NCI-H1105 (cell line): ENCODE measurements at places on chromosomes 3 and 15.
A peak's percentile ranks its signal among the peaks of the same experiment; 100 is the strongest.

- no peak for DNase-seq
Observed at GRCh38 chr3:79161941-79162340, 605.9 kb downstream of the ROBO1 start.

- no peak for DNase-seq
Observed at GRCh38 chr3:195754141-195754540, 33.4 kb downstream of the MUC20 start.

GRCh38 chr15:80485370-80486164 lies 81.4 kb downstream of the ARNT2 start:
- no peak for DNase-seq

- DNase-seq, result no peak
Observed at GRCh38 chr3:47419083-47420043, 38.5 kb downstream of the PTPN23 start.

GRCh38 chr15:31280831-31281216 lies 45.8 kb upstream of the KLF13 start:
- DNase-seq, result no peak

GRCh38 chr3:154338570-154338969 lies 14.3 kb upstream of the DHX36 start:
- no peak for DNase-seq

GRCh38 chr3:119145128-119145499 lies 851 bp upstream of the TEX55 start:
- DNase-seq, result no peak

GRCh38 chr15:63672775-63673174 lies 75.6 kb downstream of the FBXL22 start:
- no peak for DNase-seq

- no peak for DNase-seq
Observed at GRCh38 chr3:37985637-37986320, 4.8 kb upstream of the VILL start.

DNA sequence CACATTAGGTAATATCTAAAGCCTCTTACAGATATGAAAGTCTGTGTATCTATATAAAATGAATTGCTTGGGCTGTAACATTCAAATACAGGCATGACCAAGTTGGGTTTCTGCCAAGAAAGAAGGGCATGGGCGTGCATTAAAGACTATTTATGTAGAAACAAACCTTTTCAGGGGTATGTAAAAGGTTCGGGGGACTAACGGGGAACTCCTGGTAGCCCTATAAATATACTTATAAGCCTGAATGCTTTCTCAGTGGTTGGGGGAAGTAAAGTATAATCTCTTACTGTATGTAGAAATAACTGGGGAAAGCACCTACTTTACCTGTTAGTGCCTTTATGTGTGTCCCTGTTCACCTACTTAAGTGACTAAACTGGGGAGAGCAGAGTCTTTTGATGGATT lies 154.5 kb upstream of the TBL1XR1 start:
- DNase-seq, result no peak

- peak; percentile 36 for DNase-seq
Observed at GRCh38 chr3:112984485-112984884, 6.3 kb upstream of the GTPBP8 start.

- no peak for DNase-seq
Observed at GRCh38 chr15:40815042-40815698, 7.9 kb upstream of the DNAJC17 start.

DNA sequence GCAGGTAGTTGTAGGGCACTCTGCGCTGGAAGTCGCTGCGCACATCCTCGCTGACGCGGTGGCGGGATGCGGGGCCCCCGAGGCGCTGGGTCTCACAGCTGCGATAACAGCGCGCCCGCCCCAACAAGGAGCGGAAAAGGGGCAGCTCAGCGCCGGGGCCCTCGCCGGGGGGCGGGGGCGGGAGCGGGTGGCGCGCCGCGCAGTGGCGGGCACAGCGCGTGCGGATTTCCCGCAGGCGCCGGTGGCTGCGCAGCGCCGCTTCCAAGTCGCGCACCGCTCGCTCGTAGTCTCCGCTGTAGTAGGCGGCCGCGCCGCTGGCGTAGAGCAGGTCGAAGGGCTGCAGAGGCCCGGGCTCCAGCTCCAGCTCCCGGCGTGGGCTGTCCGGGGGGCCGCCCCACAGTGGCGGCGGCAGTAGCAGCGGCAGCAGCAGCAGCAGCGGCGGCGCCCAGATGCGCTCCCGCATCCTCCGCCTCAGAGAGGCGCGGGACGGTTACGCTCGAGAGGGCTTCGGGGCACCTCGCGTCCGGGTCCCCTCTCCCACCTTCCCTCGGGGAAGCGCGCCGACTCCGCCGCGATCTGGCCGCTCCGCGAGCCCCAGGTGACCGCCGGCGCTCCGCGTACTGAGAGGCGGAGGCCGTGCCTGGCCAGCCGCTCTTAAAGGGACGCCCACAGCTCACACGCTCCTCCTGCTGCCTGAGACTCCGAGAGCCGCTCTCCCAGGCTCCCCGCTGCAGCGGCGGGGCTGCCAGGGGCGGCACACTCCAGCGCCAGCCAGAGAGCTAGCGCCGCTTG lies at the start of gene P3H2:
Gene P3H2 (minus strand): TSS at position 629 of the 792 bp plus-strand sequence. CDS start 166 bp downstream, at position 463.
- DNase-seq, result peak; percentile 89

- peak; percentile 70 for DNase-seq
Observed at GRCh38 chr3:168094877-168095610, 680 bp downstream of the GOLIM4 start.

DNA sequence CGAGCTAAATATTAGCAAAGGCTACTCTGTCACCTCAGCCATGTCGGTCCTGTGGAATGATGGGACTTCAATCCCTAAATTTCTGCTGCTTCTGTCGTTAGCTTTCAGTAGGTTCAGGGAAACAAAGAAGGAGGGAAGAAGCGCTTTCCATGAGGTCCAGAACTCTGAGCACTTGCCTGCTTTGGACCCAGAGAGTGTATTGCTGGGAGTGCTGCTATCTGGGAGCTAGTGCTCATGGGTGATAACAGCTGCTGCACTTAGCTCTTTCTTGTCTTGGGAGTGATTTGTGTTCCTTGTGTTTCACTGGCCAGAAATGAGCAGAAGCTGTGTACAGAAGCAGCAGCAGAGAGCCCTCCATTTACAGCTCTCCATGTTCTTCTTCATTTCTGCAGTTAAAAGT lies 369.8 kb downstream of the DIPK2A start:
- no peak for DNase-seq

GRCh38 chr3:185680231-185680630 lies 94.1 kb downstream of the SENP2 start:
- DNase-seq, result no peak

- no peak for DNase-seq
Observed at GRCh38 chr15:55868707-55869106, 124.7 kb downstream of the NEDD4 start.

GRCh38 chr3:153903430-153903829 lies 217.8 kb upstream of the ARHGEF26 start:
- no peak for DNase-seq

GRCh38 chr3:160018959-160019358 lies 30.3 kb downstream of the IL12A start:
- peak; percentile 56 for DNase-seq

DNA sequence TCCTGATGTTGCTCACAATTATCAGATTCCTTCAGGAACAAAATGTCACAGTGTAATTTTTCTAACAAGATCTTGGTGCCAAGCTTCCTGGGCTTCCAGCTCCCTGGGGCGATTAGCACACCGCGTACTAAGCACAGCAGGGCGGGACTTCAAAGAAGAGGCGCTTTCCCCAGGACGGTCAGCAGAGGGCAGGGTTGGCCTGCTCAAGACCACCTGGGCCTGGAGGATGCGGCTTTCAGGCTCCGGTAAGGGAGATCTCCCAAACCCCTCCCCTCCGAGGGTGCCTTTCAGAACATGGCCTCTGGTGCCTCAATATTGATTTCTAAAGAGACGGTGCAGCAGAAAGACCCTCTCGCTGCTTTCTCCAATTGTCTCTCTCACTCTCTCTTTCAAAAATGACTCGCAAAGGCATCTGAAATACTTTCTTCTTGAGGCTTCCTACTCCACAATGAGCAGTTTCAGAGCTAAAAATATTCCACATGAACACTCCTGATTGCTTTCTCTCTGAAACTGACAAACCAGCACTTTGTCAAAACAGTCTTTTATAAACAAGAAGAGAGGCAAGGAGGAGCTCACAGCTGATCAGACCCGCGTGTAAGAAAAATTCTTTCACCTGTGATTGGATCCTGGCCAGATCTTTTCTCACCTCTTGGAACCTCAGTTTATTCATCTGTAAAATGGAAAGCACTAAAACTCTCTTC lies 154.0 kb downstream of the ADAMTS9 start:
- peak; percentile 63 for DNase-seq

- no peak for DNase-seq
Observed at GRCh38 chr3:71881732-71882131, 96.8 kb upstream of the PROK2 start.

DNA sequence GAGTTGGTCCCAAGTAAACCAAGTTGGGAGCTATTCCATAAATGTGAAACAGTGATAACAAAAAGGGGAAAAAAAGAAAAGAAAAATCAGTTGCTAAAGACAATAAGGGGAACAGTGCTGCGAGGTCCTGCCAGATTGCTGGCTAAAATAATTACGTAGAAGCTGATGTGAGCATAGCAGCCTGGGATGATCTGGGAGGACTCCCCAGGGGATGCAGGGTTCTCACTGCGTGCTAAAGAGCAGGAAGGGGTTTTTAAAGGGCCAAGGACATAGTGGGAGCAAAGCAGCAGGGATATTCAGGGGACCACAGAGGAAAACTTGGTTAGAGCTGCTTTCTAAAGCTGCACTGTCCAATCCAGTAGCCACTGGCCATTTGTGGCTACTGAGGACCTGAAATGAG lies 133.0 kb upstream of the UMPS start:
- no peak for DNase-seq

DNA sequence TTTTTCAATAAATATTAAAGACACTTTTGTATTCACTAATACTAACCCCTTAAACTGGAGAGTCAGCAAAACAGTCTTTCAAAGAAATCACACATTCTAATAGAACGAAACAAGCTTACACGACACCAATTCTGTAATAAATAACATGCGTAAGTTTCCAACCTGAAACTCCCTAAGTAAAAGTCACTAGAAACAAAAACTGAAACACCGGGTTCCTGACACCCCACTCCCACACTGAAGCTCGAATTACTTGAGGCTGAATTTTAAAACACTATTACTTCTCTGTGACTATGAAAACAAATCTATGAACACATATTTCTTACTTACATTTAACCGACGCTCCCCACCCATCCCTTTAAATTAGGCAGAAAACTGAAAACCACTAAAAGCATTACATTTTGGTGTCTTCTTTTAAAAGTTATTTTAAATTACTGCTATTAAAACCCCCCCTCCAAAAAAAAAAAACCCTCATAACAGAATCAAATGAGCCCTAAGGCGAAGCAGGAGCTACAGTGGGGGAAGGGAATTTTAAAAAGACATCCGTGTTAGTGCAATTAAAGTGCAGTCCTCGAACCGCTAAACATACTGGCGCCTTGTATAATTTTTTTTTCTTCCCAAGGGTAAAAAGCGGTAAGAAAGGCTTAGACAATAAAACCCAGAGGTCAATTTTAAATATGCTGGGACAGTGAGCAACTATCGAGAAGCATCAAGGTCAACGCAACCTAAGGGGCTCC lies 878 bp downstream of the SPPL2A start:
- DNase-seq, result no peak

DNA sequence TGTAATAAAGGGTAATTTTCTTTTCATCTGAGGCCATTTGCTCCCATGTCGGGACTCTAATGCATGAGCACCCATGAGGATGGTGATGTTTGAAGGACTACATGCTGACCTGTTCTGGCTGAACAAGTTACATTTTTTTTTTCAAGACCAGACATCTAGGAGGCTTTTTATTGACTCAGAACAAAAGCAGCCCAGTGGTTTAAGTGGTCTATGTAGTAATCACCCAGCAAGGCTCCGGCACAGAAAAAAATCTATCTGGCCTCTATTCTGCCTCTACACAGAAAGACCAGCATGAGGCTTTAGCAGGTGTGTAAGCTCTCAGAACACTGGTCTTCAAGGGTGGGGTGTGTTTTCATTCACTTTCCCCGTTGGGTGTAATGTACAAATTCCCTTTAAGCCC lies 95.1 kb upstream of the ZBED2 start:
- DNase-seq, result no peak
